ENCODE measurements at places on chromosomes 11 and 22.
A peak's percentile ranks its signal among the peaks of the same experiment; 100 is the strongest.

- DNase-seq: peak; percentile 57
Measured at GRCh38 chr11:128525411-128526243, 61.7 kb downstream of the ETS1 start.

- no peak for DNase-seq
Measured at GRCh38 chr11:57430952-57431351, 4.0 kb upstream of the SLC43A3 start.

GRCh38 chr11:20661445-20661844, 7.9 kb upstream of the NELL1 start:
- DNase-seq: no peak

GRCh38 chr11:116563028-116563711, 209.6 kb downstream of the BUD13 start:
- peak; percentile 54 for DNase-seq

DNA sequence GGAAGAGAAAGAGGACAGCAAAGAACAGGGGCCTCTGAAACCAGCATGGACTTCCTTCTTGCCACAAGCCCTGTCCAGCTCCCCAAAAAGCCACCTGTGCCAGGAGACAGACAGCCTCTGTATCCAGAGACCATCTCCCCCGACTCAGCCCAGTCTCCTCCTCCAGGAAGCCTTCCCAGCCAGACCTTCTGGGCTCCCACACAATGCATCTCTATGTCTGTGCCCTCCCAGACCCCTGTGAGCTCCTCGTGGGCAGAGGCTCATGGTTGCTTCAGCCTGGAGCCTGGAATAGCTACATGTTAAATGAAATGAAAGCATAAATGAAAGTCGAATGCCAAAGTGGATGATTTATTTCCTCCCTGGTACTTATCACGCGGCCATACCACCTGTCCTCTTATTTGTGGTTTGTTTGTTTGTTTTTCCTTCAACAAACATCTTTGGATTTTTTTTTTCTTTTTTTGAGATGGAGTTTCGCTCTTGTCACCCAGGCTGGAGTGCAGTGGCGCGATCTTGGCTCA, 7.3 kb upstream of the ARAP1 start:
- DNase-seq: no peak

- no peak for DNase-seq
Measured at GRCh38 chr11:88070437-88070836, 104.8 kb downstream of the RAB38 start.

DNA sequence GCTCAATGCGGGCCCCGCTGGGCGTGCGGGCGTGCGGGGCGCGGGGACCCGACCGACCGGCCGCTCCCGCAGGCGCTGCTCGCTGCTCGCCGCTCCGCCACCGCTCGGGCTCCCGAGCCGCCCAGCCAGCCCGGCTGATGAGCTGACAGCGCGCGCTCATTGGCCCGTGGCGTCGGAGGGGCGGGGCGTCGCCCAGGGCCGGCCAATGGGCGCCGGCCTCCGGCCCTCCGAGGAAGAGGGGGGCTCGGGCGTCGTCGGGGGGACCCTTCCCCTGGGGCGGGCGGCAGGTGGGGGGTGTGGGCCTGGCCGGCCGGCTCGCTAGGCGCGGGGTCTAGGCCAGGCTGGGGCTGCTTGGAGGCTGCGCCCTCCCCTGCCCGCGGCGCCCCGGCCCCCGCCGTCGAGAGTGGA, at the start of gene SCUBE1:
Gene SCUBE1 (minus strand): TSS at position 111 of the 408 bp plus-strand sequence. CDS start 111 bp downstream, outside the sequence.
- DNase-seq: peak; percentile 62

- DNase-seq: no peak
Measured at GRCh38 chr11:104564921-104565582, 333.2 kb downstream of the CASP12 start.

GRCh38 chr11:116691771-116692177, 81.0 kb downstream of the BUD13 start:
- peak; percentile 60 for DNase-seq

DNA sequence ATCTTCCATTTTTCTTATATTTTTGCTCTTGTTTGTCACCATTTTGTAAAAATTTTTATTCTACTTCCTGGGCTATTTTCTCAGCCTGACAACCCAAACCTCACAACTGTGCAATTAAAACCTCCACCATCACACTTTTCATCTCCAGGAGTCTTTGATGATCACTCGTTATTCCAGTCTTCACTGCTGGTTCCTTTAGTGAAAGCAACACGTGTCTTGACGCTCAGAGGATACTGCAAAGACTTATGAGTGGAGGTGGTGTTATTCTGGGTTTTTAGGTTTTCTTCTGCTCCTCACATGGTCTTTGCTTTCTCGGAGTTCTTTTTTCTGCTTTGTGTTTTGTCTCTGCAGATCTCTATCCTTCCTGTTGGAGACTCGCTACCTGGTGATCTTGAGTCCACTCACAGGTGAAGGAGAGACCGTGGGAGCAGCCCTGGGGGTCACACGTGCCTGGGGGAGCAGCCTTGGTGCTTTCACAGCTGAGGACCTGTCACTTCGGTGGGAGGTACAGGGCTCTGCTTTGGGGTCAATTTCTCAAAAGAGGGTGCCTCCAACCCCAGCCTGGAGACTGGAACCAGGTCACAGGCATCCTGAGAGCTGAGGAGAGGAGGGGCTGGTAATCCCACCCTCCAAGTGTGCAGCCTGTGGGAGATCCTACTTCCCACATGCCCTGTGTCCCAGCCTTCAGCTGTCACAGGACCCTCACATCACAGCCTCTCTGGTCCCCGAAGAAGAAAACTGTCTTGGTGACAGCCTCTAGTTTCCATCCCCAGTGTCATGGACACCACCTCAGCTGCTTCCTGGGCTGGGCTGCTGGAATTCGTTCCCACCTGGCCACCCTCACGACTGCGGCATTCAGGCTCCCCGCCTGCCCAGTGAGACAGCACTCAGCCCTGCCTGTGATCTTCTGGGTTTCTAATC, 11.0 kb downstream of the SULT4A1 start:
- no peak for DNase-seq

GRCh38 chr11:45500451-45500850, 165.0 kb downstream of the CHST1 start:
- DNase-seq: no peak

GRCh38 chr22:42720263-42721044, at the start of gene A4GALT:
A4GALT (minus strand) TSS chr22:42720870; CDS start chr22:42693951, 26,919 bp downstream.
- DNase-seq: peak; percentile 38

DNA sequence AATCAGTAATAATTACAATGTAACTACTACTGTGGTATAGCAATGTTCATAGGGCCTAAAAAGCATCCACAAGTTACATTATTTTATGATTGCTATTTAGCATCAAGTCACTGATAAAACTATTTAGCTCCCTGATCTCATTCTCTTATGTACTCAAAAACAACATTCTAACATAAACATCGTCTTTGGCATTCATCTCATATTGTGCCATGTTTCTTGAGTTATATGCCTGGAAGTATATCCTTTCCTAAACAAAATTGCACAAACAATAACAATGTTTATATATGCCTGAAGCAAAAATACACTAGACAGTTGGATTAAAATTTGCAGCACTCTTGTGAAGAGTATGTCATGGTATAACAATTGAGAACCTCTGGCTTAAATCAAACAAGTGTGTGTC, 34.1 kb downstream of the HORMAD2 start:
- no peak for DNase-seq

DNA sequence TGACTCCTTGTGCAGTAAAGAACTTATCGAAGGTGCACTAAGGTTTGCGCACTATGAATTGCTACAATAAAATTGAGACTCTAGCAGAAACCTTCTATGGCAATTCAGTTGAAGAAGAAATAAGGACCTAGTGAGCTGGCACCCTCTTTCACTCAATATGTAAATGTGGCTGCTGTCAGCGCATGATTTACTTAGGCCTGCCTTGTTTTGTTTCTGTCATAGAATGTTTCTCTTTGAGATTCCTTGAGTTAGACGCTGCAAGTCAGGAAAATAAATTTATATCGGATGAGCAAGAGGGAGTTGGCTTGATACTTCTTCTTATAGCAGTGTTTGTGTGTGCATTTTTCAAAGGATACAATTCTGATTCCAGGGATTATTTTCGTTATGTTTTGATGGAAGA, 322.1 kb downstream of the BLID start:
- no peak for DNase-seq

DNA sequence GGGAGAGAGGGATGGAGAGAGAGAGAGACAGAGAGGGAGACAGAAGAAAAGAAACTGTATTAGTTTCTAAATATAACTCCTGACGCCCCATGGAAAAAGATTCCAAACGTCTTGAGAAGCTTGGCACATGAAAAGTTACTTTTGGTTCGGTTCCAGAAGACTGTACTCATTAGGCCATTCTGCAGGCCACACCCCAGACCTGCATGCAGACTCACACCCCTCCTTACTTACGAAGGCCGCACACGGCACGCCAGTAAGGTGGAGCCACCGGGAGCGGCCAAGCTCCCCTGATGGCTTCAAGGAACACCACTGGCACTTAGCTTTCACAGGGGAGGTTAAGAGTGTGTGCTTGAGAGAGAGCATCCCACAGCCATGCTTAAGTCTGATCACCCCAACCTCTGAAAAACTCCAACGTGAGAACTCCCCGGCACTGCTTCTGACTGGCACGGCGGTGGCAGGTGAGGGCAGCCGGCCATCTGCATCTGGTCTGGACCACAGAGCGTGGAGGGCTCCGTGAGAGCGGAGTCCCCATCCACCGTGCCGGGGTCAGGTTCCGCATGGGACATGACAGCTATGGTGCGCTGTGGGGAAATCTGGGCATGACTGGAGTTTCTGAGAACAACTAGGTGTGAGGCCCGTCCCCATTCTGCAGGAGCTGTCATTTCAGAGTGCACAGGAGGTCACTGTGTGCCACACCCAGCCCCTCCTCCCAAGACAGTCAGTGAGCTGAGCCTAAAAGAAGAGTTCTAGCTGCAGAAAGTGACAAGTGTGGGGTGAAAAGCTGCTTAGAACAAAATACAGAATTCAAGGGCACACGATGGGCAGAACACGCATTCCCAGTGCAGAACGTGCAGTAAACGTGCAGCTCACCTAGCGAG, 62.4 kb downstream of the MYH9 start:
- DNase-seq: peak; percentile 81

GRCh38 chr11:18731949-18732821, 6.2 kb upstream of the IGSF22 start:
- peak; percentile 70 for DNase-seq

GRCh38 chr22:48748113-48748859, 1079.4 kb downstream of the BRD1 start:
- no peak for DNase-seq

- no peak for DNase-seq
Measured at GRCh38 chr22:25350551-25350971, 131.1 kb downstream of the CRYBB2 start.
